Midbrain (tissue), 1 donor: ENCODE measurements at places on chromosomes 5 and 9.

DNA sequence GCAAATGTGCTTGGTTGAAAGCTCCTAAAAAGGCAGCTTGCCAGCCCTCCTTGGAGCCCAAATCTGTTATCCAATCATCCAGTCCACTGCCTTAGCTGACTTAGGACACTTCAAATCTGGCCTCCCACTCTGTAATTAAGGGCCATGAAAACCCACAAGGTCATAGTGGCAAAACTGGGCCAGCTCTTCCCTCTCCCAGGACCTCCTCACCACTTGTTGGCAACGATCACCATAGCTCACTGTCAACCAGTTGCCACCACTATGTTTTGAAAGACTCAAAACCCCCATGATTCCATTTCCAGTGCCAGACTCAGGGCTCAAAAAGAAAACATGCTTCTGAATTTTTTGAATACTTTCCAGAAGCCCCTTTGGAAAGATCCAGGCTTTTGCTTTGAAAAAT is 107.5 kb downstream of the NREP start:
- no peak for DNase-seq

GRCh38 chr5:6705959-6706358 is 7.3 kb upstream of the TENT4A start:
- DNase-seq: no peak

DNA sequence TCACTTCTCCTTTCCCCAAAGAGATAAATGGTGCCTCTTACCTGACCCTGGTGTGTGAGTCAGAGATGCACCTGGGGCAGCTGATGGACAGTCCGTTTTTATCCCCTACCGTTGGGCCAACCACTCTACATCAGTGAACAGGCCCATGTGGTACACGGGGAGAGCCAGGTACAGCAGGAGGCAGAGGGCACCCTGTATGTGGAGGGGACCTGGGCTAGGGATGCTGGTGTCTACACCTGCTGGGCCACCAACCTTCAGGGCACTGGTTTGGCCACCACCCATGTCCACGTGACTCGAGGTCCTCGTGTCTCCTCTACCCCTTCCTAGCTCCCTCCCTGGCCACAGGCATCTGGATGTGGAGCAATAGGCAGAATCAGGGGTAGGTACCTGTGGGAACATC is 22.7 kb upstream of the ANXA6 start:
- no peak for DNase-seq

DNA sequence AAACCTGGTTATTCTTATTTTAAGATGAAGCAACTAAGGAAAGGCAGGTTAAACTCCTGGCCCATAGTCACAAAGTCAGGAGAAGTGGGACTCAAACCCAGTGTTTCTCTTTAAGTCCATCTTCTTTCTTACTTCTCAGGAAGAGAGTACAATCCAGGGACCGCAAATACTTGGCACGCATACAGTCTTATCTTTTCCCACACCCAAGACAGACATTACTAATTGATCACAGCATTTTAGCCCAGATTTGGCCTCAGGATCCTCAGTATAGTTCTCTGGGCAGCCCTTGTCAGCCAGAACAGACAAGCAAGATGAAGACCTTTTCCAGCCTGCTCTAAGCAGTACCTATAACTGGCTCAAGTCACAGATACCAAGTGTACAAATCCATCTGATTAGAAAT is 125.5 kb upstream of the RAI14 start:
- DNase-seq: no peak

DNA sequence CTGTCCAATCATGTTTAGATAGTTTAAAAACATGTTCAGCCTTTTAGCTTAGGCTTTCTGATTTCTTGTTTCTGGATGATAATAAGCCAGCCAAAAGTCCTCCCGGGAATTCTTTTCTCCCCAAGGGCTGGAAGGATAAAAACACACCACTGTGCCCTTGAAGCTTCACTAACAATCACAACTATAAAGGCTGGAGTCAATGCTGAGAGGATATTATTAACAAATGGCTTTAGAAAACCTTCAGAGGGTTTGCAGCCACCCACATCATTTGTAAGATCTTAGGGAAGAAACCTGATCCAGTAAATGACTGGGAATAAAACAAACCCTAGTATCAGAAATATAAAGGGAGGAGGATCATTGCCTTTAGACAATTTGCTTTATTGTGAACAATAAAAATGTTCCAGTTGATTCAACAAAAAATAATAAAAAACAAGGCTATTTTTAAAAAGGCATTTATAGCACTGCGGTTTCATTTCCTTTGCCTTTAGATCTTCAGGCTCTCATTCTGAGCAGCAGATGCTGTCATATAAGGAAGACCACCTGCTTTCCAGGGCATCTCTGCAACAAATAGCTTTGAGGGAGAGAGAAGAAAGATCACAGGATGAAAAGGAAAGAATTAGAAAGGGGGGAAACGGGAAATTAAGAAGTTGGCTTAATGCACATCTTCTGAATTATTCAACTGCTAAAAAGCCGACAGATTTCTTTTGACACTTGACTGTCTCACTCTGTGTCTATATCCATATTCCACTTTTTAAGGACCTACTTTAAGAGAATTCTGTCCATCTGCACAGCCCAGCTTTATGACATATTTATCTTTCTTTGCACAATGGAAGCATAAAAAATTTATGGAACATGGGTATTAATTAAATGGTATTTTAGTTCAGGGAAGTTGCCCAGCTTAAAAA is 277.2 kb upstream of the SLC24A2 start:
- DNase-seq: no peak

- no peak for DNase-seq
These were observed 1068.0 kb downstream of the MAT2B start for GRCh38 chr5:164573397-164573796.
